CD4-positive, alpha-beta T cell treated with Interleukin-1 beta for 1 hour (primary cell): ENCODE measurements at places on chromosomes 1 and 21.

- no peak for DNase-seq
These were observed 1.3 kb downstream of the GIPC2 start for GRCh38 chr1:78047106-78047505.

DNA sequence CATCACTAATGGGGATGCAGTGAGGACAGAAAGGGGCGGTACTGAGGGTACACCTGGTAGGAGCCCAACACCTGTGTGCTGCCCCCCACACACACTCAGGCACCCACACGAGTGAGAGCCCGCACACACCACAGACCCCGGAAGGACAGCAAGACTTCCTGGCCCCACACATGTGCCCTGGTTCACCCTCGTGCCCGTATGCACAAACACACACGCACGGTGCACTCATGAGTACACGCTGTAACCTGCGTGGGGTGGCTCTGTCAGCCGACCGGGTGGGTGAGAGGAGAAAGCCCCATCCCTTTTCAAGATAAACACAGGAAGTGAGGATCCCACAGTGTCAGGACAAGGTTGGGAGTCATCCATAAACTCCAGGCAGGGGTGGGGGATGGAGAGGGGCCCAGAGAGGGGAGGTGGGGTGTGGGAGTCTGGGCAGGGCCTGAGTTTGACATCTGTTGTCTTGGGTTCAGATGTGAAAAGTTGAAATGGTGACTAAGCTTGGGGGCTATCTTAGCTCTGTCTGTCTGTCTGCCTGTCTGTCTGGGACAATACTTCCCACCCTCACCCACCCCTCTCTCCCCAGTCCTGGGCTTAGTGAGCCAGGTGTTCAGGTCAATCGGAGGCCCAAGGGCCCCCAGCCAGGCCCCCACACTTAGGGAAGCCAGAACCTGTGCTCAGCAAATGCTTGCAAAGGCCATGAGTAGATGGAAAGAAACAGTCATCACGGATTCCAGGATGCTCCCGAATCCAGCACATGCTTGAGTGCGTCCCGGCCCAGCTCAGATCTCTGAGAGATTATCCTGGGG lies 119.8 kb upstream of the ZBTB40 start:
- no peak for DNase-seq

GRCh38 chr1:211910913-211911485 lies 80.4 kb upstream of the LPGAT1 start:
- DNase-seq = no peak

- DNase-seq = no peak
These were observed 188.2 kb upstream of the NFIA start for GRCh38 chr1:60894130-60894529.

GRCh38 chr1:107692580-107693345 lies 272.2 kb downstream of the VAV3 start:
- DNase-seq = no peak

GRCh38 chr1:5915587-5916571 lies 76.3 kb downstream of the NPHP4 start:
- peak; percentile 39 for DNase-seq

DNA sequence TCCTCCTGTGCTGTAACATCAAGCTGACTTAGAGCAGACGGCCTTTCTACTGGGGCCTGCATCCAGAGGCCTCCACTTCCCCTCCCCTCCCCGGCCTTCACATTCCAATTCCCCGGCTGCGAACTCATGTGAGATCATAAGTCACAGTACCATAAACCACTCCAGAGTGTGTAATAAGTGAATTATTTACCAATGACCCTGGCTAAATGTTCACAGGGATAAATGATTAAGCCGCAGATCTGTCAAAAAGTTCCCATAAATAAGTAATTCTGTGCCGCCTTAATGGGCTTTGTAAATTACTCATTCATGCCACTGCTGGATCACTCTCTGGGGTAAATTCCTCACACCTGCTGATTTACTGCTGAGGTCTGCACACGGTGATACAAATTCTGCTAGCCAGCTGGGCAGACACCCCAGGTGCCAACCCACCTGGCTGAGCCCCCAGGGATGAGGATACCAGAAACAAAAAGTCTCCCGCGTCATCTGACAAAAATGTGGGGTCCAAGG lies 27.4 kb upstream of the KIRREL1 start:
- DNase-seq = no peak

- no peak for DNase-seq
These were observed 73.1 kb upstream of the LRRN2 start for GRCh38 chr1:204758601-204759000.
